ENCODE measurements at places on chromosomes 5 and 9.
A peak's percentile ranks its signal among the peaks of the same experiment; 100 is the strongest.

GRCh38 chr5:137880313-137880712 is 8.9 kb upstream of the PKD2L2 start:
- no peak for DNase-seq

DNA sequence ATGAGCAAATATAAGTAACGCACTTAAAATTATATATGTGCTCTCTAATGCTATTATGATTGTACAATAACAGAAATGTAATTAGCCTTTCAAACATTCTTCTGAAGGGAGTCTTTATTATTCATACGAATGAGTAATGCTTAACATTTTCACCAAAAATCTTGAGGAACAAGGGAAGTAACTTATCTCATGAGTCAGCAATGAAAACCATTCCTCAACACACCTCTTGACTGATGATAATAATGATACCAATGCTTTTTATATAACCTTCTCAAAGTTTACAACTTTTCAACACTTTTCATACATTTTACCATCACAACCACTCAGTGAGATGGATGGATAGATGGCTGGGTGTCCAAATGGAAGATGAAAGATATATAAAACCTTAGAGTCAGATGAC is 369.3 kb downstream of the BNC2 start:
- DNase-seq = no peak

DNA sequence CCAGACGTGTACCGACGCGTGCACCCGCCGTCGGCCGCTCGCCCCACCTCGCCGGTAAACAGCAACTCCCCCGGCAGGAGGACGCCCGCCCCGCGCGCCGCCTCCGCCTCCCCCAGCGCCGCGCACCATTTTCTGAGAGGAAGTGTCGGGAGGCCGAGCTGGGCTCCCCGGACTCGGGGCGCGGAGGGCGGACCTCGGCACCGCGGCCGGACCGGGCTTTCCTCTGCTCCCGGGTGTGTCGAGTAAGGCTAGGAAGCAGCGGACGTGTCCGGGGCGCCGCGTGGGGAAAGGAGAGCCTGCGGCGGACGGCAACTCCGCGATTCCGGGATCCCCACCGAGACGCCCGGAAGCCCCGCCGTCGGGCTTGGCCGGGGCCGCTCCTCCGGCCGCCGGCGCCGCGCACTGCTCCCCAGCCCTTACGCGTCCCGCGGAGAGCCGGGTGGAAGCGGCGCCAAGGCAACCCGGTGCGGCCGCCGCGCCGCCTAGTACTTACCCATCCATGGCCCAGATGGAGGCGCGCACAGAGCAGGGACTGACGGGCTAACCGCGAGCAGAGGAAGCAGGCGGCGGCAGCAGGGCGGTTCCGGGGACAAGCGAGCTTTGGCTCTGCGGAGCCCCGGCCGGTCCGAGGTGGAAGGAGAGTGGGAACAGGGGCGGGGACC is at the start of gene PTBP3:
Gene PTBP3 (minus strand): TSS at position 643 of the 662 bp plus-strand sequence. CDS start 35,754 bp downstream, outside the sequence.
- peak; percentile 76 for DNase-seq

- DNase-seq = no peak
Observed at GRCh38 chr9:126411948-126412284, 85.3 kb downstream of the MVB12B start.

DNA sequence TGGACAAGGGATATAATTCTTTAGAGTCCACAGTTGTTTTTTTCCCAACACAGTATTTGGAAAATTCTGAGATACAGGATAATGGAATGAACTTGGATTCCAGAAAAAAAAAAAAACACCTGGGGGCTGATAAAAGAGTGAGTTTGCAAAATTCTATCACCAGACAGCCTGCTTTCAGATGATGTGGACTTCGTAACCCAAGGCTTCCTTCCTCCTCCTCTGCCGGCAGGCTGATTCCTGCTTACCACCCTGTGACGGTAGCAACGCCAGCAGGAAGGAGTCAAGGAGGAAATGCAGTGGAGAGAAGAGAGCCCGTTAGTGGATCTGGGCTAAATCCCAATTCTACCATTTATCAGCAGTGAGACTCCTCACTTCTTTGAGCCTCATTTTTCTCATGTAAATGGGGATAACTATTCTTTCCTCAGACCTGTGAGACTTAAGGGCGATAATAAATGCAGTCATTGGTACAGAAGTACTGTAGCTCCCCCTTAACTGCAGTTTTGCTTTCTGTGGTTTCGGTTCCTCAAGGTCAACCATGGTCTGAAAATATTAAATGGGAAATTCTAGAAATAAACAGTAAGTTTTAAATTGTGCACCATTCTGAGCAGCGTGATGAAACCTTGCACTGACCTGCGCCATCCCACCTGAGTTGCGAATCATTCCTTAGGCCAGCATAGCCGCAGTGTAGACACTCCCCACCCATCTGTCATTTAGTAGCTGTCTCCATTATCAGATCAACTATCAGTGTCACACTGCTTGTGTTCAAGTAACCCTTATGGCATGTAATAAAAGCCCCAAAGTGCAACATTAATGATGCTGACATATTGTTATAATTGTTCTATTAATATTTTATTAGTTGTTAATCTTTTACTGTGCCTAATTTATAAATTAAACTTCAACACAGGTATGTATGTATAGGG is 71.4 kb downstream of the DCP2 start:
- no peak for DNase-seq

DNA sequence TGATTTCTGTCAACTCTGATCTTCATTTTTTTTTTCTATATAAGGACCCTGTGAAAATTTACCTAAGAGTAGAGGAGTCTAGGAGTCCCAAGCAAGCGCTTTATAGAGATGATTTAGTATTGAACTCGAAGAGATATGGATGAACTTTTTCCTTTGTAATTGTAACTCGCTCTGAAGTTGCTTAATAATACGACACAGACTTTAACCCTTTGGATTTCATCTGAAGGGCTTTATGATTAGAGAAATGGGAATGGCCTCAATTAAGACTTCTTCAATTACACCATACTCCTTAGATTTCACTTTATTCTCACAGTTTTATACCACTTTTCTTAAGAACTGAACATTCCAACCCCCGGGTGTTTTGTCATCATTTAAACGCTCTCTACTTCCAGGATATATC is 647.7 kb downstream of the HTR1A start:
- DNase-seq = no peak

- no peak for DNase-seq
Observed at GRCh38 chr9:22278426-22278825, 168.2 kb upstream of the DMRTA1 start.

- peak; percentile 67 for DNase-seq
Observed at GRCh38 chr5:147454996-147455677, 54.7 kb downstream of the DPYSL3 start.

DNA sequence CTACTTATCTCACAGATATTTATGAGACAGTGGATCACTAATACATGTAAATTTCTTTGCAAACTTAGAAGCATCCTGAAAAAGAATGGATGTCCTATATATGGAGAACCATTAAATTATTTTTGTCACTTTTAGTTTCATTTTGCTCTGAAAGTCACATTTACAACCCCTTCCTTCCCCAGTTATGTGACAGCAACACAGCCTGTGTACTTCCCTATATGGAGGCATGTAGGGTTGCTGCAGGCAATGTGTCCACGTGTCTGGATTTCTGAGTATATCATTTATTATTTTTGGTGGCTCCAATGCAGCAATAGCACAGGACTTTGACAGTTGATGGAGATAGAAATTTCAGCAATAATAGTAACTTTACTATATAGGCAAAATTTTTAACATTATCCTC is 156.4 kb downstream of the ST8SIA4 start:
- no peak for DNase-seq

- DNase-seq = no peak
Observed at GRCh38 chr9:115481769-115482168, 363.8 kb upstream of the TNC start.

DNA sequence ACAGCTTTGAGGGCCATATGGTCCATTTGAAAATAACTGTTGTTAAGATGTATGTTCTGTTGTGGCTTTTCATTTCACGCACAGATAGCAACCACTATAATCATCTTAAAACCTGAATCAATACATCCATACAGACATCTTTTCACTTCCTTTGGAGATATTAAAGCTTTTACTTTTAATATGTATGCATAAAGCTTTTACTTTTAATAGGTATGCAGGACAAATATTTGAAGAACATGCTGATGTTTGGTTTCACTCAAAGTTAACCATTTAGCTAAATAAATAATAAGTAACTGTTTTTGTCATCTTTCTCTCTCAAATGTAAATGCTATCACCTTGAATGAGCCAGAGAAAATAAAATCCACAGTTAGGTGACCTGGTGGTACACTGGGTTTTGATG is 108.6 kb downstream of the OXCT1 start:
- no peak for DNase-seq

GRCh38 chr5:171596391-171596878 is 177.0 kb downstream of the FGF18 start:
- DNase-seq = peak; percentile 79

- peak; percentile 93 for DNase-seq
Observed at GRCh38 chr9:32384364-32385151, at the start of gene ACO1. TSS of gene ACO1 (plus strand) at chr9:32384643. CDS start at chr9:32405507, 20,864 bp downstream.

GRCh38 chr5:36277521-36278176 is 24.1 kb downstream of the RANBP3L start:
- DNase-seq = no peak

DNA sequence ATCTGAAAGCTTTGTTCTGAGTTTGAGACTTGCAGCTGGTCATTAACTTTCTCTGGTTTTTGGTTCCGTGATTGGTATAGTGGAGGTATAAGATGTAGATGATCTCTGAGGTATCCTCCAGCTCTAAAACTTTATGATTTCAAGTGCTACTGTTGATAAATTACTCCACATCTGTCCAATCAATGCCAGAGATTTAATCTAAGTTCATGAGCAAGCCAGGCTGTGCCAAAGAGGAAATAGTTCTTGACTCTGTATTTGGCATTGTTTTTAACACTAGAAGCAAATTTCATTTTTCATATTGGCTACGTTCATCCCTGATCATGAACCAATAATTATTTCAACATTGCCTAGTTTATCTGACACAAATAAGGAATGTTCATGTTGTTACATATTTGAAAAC is 28.5 kb upstream of the CHD1 start:
- DNase-seq = no peak

DNA sequence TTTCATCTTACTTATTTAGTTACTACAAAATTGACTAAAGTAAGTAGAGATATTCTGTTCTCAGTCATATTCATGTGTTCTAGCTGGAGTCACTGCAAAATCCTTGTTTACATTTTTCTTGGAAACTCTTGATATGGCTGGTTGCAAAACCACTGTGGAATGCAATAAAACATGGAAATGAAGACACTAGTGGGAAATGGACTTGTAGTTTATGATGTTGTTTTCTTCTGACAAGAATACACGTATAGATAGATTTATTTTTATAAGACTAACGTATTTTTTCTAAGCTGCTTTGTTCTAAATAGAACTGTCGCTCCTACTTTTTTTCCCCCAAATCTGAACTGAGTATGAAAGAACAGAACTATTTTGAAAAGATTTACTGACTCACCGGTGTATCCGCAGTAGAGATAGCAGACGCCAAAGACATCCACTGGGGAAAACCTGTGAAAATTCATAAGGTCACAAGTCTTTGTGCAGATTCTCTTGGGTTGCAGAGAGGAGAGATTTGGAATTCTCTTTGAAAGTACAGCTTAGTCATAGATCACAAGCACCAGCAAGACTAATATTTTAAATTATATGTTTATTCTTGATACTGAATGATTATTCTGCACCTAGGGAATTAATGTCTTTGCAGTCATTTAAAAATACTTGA is 119.6 kb upstream of the TAF11L2 start:
- DNase-seq = no peak

DNA sequence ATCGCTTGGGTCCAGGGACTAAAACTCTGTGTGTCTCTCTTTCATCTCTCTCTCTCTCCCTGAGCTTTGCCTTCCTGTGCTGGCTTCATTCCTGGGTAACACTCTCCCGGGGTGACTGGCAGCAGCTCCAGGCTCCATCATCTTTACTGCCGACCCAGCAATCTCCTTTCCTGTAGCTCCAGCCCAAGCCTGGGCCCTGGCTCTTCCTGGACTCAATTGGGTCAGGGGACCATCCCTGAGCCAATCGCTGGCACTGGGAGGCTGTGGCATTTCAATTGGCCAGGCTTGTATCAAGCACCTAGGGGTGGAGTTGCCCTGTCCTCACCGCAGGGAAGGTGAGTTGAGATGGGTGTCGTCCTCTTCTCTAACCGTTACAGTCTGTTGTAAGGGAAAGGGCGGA is 31.9 kb downstream of the FAM240B start:
- no peak for DNase-seq

GRCh38 chr9:72480921-72481320 is 40.5 kb upstream of the TMC1 start:
- no peak for DNase-seq

DNA sequence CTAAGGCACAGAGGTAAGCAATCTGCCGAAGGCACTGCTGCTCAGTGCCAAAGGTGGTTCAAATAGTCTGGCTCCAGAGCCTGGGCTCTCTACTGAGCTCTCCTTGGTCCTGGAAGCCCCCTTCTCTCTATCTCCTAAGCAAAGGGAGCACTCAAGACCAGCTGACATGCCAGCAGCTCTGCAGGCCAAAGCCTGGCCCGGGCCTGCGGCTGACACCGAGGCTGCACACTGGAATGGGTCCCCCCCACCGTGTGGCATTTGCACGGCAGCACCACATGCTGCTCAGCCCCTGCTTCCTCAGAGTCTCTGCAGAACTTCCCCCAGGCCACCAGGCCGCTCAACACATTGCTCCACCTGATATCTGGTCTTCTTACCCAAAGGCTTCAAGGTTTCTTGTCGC is 57.8 kb upstream of the GOLPH3 start:
- DNase-seq = no peak
